ENCODE measurements at places on chromosomes 7 and 10.

GRCh38 chr10:71429304-71429703, 32.6 kb downstream of the CDH23 start:
- no peak for DNase-seq

GRCh38 chr10:51878695-51879094, 179.3 kb upstream of the CSTF2T start:
- DNase-seq = no peak

DNA sequence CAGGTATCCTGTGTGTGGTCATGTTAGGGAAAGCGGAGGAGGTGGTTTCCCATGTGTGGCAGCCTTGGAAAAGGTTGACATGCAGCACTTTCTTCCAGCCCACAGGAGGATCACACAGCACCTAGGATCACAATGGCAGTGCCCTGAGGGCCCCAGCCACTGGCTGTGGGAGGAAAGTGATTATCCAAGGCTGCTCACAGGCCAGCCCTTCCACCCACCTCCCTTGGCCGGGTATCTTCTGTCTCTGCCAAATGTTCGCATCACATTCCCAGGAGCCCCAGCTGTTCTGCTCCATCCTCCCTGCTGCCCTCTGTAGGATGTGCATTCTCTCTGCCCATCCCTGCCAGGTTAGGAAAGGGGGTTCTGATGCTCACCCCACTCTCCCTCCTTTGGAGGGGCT, 2.5 kb upstream of the MLXIPL start:
- no peak for DNase-seq

DNA sequence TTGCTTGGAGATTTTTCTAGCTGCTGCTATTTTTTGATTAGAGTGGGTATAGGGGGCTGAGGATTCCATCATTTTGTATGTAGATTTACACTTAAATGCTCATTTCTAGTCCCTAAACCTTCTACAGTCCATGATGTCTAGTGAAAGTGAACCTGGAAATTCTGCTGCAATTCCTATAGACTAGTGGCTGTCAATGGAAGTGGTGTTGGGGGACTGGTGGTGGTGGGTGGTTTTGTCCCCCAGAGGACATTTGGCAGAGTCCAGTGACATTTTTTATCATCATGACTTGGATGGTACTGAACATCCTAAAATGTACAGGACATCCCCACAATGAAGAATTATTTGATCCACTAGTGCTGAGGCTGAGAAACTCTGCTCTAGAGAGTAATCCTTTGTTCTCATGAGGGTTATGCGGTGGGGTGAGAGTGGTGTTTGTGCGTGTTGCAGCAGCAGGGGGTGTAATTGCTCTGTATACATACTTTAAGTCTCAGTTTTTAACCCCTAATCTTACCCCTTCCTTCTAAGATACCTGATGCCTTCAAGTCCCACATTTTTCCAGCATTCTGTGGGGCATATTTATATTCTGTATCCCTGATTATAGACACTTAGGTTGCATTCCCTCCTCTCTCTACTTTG, 35.0 kb downstream of the KIF11 start:
- no peak for DNase-seq

DNA sequence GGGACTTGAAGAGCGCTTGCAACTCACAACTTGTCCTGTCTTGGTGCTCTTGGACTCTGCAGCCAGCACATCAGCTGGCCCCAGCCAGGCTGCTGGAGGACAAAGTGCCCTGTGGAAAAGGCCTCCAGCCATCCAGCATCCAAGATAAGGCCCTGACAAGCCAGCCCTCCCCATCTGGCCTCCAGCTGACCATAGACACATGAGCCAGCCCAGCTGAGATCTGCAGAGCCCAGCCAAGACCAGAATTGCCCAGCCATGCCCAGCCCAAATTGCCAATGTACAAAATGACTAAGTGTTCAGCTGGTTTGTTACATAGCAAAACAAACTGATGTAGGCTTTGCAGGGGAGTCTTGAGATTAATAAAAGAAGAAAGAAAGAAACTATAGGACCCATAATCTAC, 36.0 kb upstream of the FRMD4A start:
- no peak for DNase-seq

- no peak for DNase-seq
Observed at GRCh38 chr10:72126872-72127232, 38.5 kb upstream of the SPOCK2 start.
